ENCODE measurements at places on chromosomes 13 and 19.
A peak's percentile ranks its signal among the peaks of the same experiment; 100 is the strongest.

- DNase-seq = no peak
Observed at GRCh38 chr19:17078036-17078919, 2.7 kb downstream of the MYO9B start.

GRCh38 chr13:113507505-113508345 is 17.2 kb upstream of the DCUN1D2 start:
- no peak for DNase-seq

GRCh38 chr19:55228015-55228391 is 560 bp downstream of the TMEM86B start:
- DNase-seq = peak; percentile 70

DNA sequence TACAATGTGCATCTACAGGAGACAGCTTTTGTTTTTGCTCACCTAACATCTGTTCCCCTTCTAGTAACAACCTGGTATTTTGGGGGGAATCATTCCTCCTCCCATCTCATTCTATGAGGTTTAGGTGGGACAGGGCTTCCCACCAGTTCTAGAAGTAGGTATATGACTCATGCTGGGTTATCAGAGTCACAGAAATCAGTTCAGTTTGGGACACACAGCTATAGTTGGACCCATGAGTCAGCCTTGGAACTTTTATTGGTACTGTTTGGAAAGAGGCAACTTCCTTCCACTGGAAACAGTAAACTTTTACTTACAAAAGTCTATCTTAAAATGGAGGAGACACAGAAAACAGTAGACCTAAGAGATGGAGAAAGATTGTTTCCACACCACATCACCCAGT is 185.5 kb downstream of the DNAJC3 start:
- DNase-seq = no peak

DNA sequence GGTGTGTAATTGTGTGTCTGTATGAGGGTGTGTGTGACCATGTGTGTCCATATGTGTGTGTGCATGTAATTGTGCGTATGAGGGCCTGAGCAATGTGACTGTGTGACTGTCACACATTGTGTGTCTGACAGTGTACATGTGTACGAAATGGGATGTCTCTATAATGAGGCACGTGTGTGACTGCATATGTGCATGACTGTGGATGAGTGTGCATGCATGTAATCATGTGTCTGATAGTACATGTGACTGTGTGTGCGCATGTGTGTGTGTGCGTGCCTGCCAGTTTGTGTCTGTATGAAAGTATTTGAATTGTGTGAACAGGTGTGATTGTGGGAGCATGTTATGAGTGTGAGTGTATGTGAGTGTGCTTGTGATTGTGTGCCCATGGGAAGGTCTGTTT is 2.2 kb upstream of the ACSBG2 start:
- no peak for DNase-seq

DNA sequence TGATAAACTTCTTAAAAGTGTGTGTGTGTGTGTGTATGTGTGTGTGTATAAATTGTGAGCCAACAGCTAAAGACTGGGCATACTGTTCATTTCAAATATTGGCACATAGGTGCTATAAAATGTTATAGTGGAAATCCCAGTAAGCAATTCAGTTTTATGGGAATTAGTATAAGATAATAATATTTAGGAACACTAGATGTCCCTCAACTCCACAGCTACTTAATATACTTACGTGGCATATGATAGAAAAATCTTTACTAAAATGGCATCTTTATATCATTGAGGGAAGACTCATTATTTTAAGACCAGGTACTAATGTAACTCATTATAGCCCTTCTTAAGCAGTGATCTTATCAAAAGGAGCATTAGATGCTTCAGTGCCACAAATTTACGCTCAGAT is 266.2 kb downstream of the MAB21L1 start:
- DNase-seq = no peak

GRCh38 chr19:55226788-55227187 is 1.8 kb downstream of the TMEM86B start:
- DNase-seq = no peak

DNA sequence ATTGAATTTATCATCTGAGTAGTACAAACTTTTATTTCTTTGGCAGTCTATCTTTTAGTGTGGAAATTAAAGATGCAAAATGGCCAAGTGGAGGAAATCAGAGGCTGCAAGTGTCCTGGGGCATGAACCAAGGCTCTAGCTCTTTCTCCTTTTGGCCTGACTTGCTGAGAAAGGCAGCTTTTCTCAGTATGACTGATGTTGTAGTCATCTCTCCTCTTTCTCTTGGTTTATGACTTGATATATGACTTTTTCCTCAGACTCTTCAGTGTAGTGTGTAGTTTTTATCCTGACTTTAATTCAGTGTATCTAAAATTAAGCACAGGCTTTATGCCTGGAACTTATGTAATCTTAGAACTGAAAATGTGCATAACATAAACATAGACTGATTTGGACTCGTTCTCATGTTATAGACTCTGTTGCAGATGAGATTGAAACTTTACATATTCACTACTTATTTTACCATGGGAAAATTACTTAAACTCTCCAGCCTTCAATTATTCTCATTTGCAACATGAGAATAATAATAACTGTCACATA is 65.7 kb downstream of the SLITRK5 start:
- DNase-seq = no peak

GRCh38 chr13:110126391-110126961 is 180.5 kb downstream of the COL4A1 start:
- peak; percentile 79 for DNase-seq

DNA sequence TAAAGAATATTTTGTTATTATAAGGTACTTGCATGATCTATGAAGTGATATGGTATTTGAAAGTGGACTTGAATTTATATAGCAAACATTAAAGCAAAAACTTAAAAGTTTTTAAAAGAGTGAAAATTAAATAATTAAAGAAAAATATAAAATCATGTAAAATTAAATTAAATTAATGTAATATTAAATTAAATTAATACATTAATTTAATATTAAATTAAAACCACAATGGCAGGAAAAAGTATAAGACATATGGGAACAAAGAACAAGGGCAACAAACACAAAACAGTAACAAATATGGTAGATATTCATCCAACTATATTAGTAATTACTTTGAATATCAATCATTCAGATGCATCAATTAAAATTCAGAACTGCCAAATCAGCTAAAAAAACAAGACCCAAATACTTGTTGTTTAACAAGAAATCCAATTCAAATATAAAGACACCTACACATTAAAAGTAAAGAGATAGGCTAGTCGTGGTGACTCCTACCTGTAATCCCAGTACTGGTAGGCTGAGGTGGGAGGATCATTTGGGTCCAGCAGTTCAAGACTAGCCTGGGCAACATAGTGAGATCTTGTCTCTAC is 992.2 kb upstream of the MIR17HG start:
- DNase-seq = no peak

DNA sequence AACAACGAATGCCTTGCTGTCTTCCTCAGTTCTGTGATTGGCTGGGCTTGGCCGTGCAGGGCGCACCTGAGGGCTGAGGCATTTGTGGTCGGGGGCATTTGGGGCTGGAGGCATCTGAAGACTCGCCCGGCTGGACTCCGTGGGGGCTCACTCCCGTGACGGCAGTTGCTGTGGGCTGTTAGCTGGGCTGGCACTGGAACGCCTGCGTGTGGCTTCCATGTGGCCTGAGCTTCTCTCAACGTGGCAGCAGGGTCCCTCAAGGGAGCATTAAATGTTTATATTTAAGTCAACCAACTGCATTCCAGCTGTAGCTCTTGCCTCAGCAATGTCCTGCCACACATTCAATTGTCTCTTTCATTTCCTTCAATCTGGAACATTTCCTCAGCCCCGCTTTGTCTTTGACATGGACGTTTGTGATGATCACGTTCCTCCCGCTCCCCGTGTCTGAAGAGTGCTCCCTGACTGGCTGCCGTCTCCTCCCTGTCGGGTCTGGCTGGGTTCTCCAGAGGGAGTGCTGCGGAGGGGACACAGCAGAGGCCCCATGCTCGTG is 21.0 kb downstream of the CCDC8 start:
- no peak for DNase-seq

- DNase-seq = peak; percentile 74
Observed at GRCh38 chr13:113742000-113742441, 17.0 kb upstream of the TMEM255B start.

DNA sequence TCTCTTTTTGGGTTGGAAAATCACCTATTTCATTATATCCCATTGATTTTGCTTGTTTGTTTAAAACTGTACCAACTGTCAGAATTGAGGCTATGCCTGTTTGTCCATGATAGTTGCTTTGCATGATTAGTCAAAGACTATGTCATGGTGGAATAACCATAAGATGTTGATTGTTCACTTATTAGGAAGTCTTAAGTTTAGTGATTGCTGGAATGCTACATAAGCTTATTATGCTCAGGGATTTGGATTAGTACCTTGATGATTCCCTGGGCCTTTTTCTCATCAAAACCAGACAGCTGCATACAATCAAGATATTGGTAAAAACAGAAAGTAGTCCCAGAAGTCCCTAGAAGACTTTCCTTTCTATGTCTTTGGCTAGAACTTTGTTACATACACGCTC is 954.7 kb downstream of the PCDH9 start:
- no peak for DNase-seq

GRCh38 chr13:97004096-97004876 is 10.0 kb upstream of the OXGR1 start:
- no peak for DNase-seq

- no peak for DNase-seq
Observed at GRCh38 chr13:91406619-91407018, 8.2 kb downstream of the GPC5 start.

GRCh38 chr13:99626461-99627082 is 125.3 kb downstream of the TM9SF2 start:
- DNase-seq = no peak

DNA sequence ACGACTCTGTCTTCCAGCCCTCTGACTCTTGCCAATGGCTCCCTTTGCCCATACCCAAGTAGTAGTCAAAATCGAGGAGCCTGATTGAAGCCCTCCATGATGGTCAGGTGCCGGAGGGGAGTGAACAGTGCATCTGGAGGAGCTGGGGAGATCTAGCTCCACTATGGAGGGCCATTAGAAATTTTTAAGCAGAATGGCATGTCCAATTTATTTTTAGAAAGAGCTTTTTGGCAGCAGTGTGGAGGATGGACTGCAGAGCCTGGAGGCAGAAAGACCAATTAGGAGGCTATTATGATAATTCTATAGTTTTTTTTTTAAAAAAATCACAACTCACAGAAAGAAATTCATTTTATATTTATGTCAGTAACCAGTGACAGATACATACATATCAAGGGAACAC is 92.7 kb upstream of the SLC7A1 start:
- DNase-seq = no peak

- DNase-seq = no peak
Observed at GRCh38 chr13:45109102-45109720, 11.1 kb upstream of the GTF2F2 start.

DNA sequence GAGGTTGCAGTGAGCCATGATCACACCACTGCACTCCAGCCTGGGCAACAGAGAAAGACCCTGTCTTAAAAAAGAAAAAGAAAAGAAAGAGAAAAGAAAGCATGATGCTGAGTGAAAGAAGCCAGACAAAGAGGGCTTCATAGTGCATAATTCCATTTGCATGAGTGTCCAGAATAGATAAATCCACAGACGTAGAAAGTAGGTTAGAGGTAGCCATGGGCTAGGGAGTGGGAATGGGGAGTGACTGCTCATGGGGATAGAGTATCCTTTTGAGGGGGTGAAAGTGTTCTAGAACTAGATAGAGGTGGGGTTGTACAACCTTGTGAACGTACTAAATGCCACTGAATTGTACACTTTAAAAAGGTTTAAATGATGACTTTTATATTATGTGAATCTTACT is 7.6 kb upstream of the OR1I1 start:
- no peak for DNase-seq

GRCh38 chr19:55689411-55690108 is 14.5 kb downstream of the EPN1 start:
- DNase-seq = peak; percentile 34

DNA sequence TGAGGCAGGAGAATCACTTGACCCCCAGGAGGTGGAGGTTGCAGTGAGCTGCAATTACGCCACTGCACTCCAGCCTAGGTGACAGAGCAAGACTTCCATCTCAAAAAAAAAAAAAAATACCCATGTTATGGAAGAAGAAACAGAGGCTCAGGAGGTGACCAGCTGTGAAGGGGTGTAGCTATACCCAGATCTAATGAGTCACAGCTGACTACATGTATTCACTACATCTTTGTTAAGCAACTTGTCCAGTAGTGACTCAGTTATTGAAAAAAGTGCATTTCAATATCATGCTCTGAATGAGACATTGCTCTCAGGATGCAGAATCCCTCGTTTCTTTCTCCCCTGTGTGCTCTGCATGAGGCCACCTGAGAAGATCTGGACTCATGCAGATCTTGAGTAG is 16.1 kb upstream of the SPART start:
- no peak for DNase-seq

GRCh38 chr19:30648866-30649862 is 277.0 kb downstream of the ZNF536 start:
- DNase-seq = no peak

DNA sequence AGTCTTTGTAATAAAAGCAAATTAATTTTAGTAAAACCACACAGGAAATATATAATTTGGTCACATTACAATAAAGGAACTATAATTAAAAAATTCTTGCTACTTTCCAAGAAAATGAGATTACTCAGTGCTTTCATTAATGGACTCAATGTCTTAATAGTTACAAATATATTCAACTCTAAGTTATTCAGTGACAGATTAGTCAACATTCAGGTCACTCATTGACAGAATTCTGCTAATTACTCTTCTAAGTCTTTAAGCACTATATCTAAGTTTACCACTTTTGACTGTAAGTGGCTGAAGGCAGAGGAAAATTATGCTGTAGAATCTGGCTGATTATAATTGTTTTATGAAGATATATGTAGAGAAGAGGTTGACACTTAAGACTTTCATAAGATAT is 1365.0 kb downstream of the EFNB2 start:
- DNase-seq = no peak

GRCh38 chr13:106109391-106109791 is 426.1 kb downstream of the EFNB2 start:
- DNase-seq = no peak

GRCh38 chr13:106651442-106651841 is 83.5 kb upstream of the ARGLU1 start:
- no peak for DNase-seq

DNA sequence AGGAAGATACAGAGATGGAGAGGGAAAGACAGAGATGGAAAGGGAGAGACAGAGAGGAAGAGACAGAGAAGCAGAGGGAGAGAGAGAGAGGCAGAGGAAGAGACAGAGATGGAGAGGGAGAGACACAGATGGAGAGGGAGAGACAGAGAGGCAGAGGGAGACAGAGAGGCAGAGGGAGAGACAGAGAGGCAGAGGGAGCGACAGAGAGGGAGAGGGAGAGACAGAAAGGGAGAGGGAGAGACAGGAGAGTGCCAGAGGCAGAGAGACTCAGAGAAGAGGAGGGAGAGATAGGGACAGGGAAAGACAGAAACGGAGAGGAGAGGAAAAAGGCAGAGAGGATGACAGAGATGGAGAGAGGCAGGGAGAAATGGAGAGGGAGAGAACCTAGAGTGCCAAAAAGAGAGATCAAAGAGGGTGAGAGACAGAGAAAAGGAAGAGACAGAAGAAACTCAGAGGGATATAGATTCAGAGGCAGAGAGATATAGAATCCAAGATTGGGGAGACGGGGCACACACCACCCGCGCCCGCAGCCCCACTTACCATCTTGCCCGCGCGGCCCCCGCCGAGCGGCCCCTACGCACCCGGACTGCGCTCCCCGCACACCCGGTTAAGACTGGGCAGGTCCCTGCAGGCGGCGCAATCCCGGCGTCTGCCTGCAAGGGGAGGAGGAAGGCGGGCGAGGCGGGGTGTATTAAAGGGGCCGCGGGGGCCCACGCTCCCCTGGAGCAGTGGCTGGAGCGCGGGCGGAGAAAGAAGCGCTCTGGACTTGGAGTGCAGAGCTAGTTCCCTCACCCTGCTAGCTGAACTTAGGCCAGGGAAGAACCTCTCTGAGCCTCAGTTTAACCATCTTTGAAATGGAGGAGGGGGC is 10.7 kb downstream of the TM6SF2 start:
- DNase-seq = peak; percentile 23
